ENCODE measurements at places on chromosomes 1 and 21. TPM values are rescaled to one million over a fixed set of nuclear protein-coding genes. Genes with fewer than 3 reads are reported as not detected.

GRCh38 chr1:33459691-33460090, 12.8 kb upstream of the ZSCAN20 start:
- peak; percentile 68 for DNase-seq
- H3K36me3 ChIP-seq, result no peaks in the 10 kb centered on the region
- peaks cover 36% of the 10 kb centered on the region for H3K4me1 ChIP-seq
- peak overlapping the region; percentile 71 for H3K27ac ChIP-seq
- H3K27me3 ChIP-seq, result no peaks in the 10 kb centered on the region

- H3K4me1 ChIP-seq, result no peaks in the 10 kb centered on the region
- H3K4me3 ChIP-seq, result no peak overlapping the region
- H3K27ac ChIP-seq, result no peak overlapping the region
- H3K36me3 ChIP-seq, result no peaks in the 10 kb centered on the region
Observed at GRCh38 chr1:115706587-115707425, 61.7 kb downstream of the CASQ2 start.

DNA sequence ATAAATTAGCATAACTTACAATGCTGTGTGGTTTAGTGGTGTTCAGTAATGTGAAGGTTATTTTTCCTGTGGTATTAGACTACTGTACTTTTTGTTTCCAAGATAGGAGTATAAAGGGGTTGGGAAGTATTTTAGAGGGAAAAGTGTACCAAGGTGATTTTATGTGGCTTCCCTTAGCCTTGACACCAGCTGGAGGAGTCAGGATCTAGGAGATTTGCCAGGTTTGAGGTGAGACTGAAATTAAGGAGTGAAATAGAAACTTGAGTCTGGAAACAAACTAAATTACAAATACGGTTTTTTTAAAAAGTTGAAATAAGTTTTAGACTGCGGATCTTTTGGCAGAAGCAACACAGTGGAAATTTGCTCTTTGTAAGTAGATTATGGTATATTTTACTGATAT, 32.3 kb downstream of the COG2 start:
- H3K27me3 ChIP-seq, result no peaks in the 10 kb centered on the region

DNA sequence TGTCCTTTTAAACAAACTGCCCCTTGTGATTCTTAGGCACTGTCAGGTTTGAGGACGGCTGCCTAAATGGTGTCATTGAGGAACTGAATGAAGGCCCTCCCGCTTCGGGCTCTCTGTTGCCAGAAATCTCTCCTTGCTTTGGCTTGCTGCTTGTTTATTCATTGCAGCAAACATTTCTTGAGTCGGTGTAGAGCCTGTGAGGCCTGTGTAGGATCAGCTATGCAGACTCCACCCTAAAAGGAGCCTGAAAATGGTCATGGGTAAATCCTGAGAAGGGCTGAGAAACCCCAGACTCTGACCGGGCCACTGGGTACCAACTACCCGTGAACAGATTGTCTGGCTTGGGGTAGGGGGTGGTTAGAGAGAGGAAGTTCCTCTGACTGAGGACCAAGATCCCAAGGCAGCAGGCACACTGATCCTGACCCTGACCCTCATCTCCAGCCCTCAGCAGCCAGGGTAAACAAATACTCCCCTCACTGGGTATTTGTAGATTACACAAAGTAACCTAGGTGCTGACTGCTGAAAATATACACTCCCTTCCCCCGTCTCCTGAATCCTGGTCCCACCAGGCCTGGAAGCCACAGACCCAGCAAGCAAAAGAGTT, 3.1 kb downstream of the IL6R start:
- peaks cover 8% of the 10 kb centered on the region for H3K27me3 ChIP-seq
- no peak overlapping the region for H3K27ac ChIP-seq
- H3K4me3 ChIP-seq, result no peak overlapping the region
- H3K4me1 ChIP-seq, result peaks cover 29% of the 10 kb centered on the region
- DNase-seq, result no peak

- no peak for DNase-seq
- no peak overlapping the region for H3K27ac ChIP-seq
- H3K27me3 ChIP-seq, result no peaks in the 10 kb centered on the region
Observed at GRCh38 chr1:26287811-26288210, 7.9 kb downstream of the SH3BGRL3 start.

DNA sequence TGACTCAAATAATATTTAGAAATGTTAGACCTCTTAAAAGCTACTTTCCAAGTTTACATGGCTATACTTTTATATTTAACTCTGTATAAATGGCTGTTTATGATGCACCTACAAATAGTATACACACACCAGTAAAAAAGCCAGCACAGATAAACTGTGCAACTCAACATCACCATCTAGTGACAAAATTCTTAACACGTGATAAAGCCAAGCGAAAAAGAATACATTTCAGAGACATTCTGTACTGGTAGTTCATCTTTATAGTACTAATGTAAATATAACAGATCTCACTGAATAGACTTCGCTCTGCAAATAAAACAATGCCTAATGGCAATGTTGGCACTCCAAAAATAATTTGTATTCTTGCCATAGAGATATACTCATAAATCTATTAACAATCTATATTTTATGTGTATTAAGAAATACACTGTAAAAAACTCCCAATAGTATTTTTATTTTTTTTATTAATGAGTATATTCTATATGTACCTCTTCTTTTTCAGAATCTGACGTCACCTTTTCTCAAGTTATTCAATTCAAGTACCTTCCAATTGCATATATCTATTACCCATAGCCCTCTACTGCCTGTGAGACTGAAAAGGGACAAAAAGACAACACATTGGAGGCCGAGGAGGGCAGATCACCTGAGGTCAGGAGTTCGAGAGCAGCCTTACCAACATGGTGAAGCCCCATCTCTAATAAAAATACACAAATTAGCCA, 100.2 kb downstream of the DPYD start:
- H3K36me3 ChIP-seq, result no peaks in the 10 kb centered on the region
- H3K27me3 ChIP-seq, result no peaks in the 10 kb centered on the region

DNA sequence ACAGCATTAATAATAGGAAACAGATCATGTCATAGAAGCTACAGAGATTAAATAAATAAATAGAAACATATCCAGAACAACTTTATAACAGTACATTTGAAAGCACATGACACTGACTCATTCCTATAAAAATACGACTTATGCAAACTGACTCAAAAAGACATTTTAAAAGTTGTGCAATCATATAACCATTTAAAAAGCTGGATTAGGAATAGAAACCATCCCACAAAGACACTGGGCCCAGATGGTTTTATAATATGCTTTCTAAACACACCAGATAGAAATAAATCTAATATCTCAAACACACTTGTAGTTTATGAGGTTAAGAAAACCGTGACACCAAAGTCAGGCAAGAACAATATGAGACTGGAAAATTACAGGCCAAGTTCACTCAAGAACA, 47.6 kb downstream of the MATN1 start:
- peaks cover 3% of the 10 kb centered on the region for H3K27me3 ChIP-seq
- H3K4me1 ChIP-seq, result peaks cover 12% of the 10 kb centered on the region
- DNase-seq, result peak; percentile 69
- no peak overlapping the region for H3K4me3 ChIP-seq
- no peaks in the 10 kb centered on the region for H3K36me3 ChIP-seq

GRCh38 chr1:97245682-97246081, 524.1 kb downstream of the PTBP2 start:
- H3K27ac ChIP-seq, result peak overlapping the region; percentile 45
- DNase-seq, result no peak
- H3K4me1 ChIP-seq, result peaks cover 14% of the 10 kb centered on the region
- peak overlapping the region; percentile 53 for H3K4me3 ChIP-seq
- no peaks in the 10 kb centered on the region for H3K27me3 ChIP-seq
- no peaks in the 10 kb centered on the region for H3K36me3 ChIP-seq

GRCh38 chr1:246218686-246219085, 288.4 kb downstream of the SMYD3 start:
- peaks cover 34% of the 10 kb centered on the region for H3K4me1 ChIP-seq
- no peak overlapping the region for H3K4me3 ChIP-seq
- no peak overlapping the region for H3K27ac ChIP-seq
- no peaks in the 10 kb centered on the region for H3K27me3 ChIP-seq
- H3K36me3 ChIP-seq, result no peaks in the 10 kb centered on the region
- no peak for DNase-seq

GRCh38 chr1:238401144-238401543, 510.4 kb upstream of the ZP4 start:
- peaks cover 3% of the 10 kb centered on the region for H3K4me1 ChIP-seq
- no peaks in the 10 kb centered on the region for H3K27me3 ChIP-seq
- H3K4me3 ChIP-seq, result no peak overlapping the region
- no peak overlapping the region for H3K27ac ChIP-seq

GRCh38 chr1:235147269-235147668, 13.8 kb downstream of the RBM34 start:
- no peaks in the 10 kb centered on the region for H3K4me1 ChIP-seq
- no peak for DNase-seq
- no peak overlapping the region for H3K4me3 ChIP-seq
- H3K36me3 ChIP-seq, result peaks cover 77% of the 10 kb centered on the region
- H3K27ac ChIP-seq, result no peak overlapping the region

DNA sequence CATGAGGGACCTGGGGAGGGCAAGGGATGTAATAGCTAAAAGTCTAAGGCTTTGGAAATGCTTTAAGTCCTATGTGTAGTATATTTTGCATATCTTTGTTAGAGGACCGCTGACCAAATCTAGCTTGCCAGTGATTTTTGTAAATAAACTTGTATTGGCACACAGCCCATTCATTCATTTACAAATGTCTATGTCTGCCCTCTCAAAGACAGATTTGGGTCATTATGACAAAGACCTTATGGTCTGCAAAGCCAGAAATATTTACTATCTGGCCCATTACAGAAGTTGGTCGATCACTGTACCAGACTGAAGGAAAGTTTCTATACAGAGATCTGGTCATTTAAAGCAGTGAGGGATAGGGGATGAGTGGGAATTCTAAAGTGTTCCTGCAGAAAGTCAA, 120.1 kb upstream of the RAVER2 start:
- peaks cover 7% of the 10 kb centered on the region for H3K4me1 ChIP-seq
- no peaks in the 10 kb centered on the region for H3K36me3 ChIP-seq
- no peak for DNase-seq
- H3K27me3 ChIP-seq, result no peaks in the 10 kb centered on the region
- H3K4me3 ChIP-seq, result no peak overlapping the region

- H3K36me3 ChIP-seq, result peaks cover 59% of the 10 kb centered on the region
- no peaks in the 10 kb centered on the region for H3K4me1 ChIP-seq
- no peaks in the 10 kb centered on the region for H3K27me3 ChIP-seq
Observed at GRCh38 chr1:220195701-220196100, 76.6 kb downstream of the RAB3GAP2 start.

DNA sequence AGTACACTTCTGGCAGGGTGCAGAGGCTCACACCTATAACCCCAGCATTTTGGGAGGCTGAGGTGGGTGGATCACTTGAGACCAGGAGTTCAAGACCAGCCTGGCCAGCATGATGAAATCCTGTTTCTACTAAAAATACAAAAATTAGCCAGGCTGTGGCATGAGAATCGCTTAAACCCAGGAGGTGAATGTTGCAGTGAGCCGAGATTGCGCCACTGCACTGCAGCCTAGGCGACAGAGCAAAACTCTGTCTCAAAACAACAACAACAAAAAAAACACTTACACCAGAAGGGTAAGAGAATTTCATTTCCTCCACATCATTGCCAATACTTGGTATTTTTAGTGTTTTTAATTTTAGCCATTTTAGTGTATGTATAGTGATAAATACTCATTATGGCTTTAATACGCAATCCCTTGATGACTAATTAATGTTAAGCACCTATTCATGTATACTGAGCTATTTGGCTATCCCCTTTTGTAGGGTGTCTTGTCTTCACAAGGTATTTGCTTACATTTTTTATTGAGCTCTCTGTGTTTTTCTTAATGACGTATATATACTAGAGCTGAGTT, 77.1 kb upstream of the TNR start:
- DNase-seq, result no peak
- no peaks in the 10 kb centered on the region for H3K4me1 ChIP-seq
- H3K4me3 ChIP-seq, result no peak overlapping the region
- no peak overlapping the region for H3K27ac ChIP-seq

GRCh38 chr1:24074817-24075589, 36.9 kb downstream of the MYOM3 start:
- H3K27ac ChIP-seq, result no peak overlapping the region
- H3K4me1 ChIP-seq, result no peaks in the 10 kb centered on the region
- no peaks in the 10 kb centered on the region for H3K36me3 ChIP-seq
- no peak overlapping the region for H3K4me3 ChIP-seq

DNA sequence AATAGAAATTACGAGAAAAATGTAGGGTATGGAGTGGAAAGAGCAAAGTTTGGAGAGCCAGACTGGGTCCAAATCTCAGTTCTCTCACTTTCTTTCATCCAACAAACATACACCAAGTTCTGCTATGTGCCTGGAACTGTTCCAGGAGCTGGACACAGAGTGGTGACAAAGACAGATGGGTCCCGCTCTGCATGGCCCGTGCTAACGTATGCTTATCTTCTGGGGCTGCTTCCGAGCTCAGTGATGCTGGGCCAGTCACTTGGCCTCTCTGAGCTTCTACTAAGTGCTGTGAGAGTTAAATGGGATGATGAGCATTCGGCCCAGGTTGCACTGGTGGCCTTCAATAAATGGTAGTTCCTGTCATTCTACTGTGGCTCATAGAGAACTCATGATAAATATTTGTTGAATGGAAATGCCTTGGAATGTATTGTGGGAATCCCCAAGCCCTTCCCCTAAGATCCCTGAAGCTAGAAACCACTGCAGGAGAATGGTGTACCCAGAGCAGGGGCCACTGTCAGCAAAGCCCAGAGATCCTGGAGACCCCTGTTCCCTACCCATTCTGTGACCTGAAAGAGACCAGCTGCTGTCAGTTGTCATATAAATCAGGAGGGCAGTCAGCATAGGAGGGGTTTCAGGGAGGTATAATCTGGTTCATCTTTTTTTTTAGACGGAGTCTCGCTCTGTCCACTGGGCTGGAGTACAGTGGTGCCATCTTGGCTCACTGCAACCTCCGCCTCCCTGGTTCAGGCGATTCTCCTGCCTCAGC, 3.8 kb downstream of the LEMD1 start:
- H3K4me3 ChIP-seq, result no peak overlapping the region
- no peaks in the 10 kb centered on the region for H3K36me3 ChIP-seq
- no peak overlapping the region for H3K27ac ChIP-seq

GRCh38 chr1:246425139-246425794, 81.8 kb downstream of the SMYD3 start:
- no peak overlapping the region for H3K27ac ChIP-seq
- no peaks in the 10 kb centered on the region for H3K27me3 ChIP-seq
- no peak for DNase-seq
- peaks cover 29% of the 10 kb centered on the region for H3K4me1 ChIP-seq

RNU1-1 gene
- under 0.01 TPM for total RNA-seq

MYOG gene
- total RNA-seq, result not detected

RIPK4 gene
- 2.2 TPM for total RNA-seq

CD1E gene
- not detected for total RNA-seq

AADACL3 gene
- total RNA-seq, result not detected

UTS2 gene
- 0.29 TPM for total RNA-seq

FAM72D gene
- under 0.01 TPM for total RNA-seq

GJB3 gene
- not detected for total RNA-seq

FCRL5 gene
- total RNA-seq, result under 0.01 TPM

KRTAP24-1 gene
- total RNA-seq, result not detected

RNF186 gene
- not detected for total RNA-seq

Measured in osteoblast (primary cell).